Panc1 (cell line): ENCODE measurements at places on chromosomes 2 and 18.

- H3K4me1 ChIP-seq, result peaks cover 12% of the 10 kb centered on the region
- no peak overlapping the region for H3K4me3 ChIP-seq
- no peak overlapping the region for H3K27ac ChIP-seq
- DNase-seq, result no peak
- no peaks in the 10 kb centered on the region for H3K27me3 ChIP-seq
Measured at GRCh38 chr2:46719487-46719886, 196.1 kb downstream of the MCFD2 start.

GRCh38 chr2:226860087-226860486, 24.2 kb downstream of the RHBDD1 start:
- H3K4me1 ChIP-seq, result no peaks in the 10 kb centered on the region
- H3K27ac ChIP-seq, result no peak overlapping the region
- no peaks in the 10 kb centered on the region for H3K27me3 ChIP-seq
- no peak for DNase-seq
- H3K4me3 ChIP-seq, result no peak overlapping the region

GRCh38 chr2:229901819-229902218, 20.0 kb downstream of the TRIP12 start:
- H3K27me3 ChIP-seq, result no peaks in the 10 kb centered on the region
- no peak overlapping the region for H3K27ac ChIP-seq
- H3K4me1 ChIP-seq, result peaks cover 20% of the 10 kb centered on the region
- no peaks in the 10 kb centered on the region for H3K36me3 ChIP-seq
- H3K4me3 ChIP-seq, result no peak overlapping the region

DNA sequence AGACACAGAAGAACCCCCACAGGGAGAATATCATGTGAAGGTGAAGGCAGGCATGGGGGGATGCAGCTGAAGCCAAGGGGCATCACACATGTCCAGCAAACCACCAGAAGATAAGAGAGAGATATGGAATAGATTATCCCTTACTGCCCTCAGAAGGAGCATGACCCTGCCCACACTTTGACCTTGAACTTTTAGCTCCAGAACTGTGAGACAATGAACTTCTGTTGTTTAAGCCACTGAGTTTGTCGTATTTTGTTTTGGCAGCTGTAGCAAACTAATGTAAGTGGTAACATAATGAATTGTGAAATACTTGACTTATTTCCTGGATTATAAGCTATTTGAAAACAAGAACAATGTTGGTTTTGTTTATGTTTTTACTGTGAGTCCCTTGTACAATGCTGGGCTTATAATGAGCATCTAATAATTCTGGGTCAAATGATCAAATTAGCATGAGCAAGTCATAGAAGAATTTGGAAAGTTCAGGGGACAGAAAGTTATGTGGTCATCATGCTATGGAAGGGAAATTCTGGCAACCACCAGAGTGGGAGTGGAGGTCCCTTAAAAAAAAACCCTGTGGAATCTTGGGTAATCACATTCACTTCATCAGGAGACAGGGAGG, 541.0 kb upstream of the KLHL29 start:
- H3K4me1 ChIP-seq, result no peaks in the 10 kb centered on the region
- H3K36me3 ChIP-seq, result no peaks in the 10 kb centered on the region
- H3K27me3 ChIP-seq, result no peaks in the 10 kb centered on the region
- H3K4me3 ChIP-seq, result no peak overlapping the region
- no peak for DNase-seq
- no peak overlapping the region for H3K27ac ChIP-seq

DNA sequence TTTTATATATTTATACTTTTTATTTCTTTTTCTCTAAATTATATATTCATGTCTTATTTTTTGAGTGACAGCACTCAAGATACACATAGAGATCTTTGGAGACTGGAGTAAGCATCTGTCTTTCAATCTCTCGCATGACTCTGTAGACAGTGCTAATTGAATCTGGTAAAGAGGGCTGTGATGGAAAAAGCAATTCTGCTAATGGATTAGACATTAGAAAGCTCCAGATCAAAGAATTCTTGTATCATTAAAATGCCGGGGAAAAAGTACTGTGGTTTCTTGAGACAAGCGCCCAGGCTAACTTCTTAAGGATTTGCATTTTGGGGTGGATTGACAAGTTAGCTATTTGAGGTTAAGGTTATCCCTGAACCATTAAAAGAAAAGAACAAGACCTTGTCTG, 383.1 kb upstream of the TNP1 start:
- no peaks in the 10 kb centered on the region for H3K4me1 ChIP-seq
- H3K27ac ChIP-seq, result no peak overlapping the region
- no peak for DNase-seq
- no peaks in the 10 kb centered on the region for H3K27me3 ChIP-seq
- no peak overlapping the region for H3K4me3 ChIP-seq

GRCh38 chr2:70214365-70214764, 23.5 kb upstream of the C2orf42 start:
- no peak for DNase-seq
- no peak overlapping the region for H3K4me3 ChIP-seq
- H3K36me3 ChIP-seq, result peaks cover 47% of the 10 kb centered on the region

GRCh38 chr2:57828221-57828620, 218.4 kb upstream of the VRK2 start:
- no peaks in the 10 kb centered on the region for H3K36me3 ChIP-seq
- no peak overlapping the region for H3K27ac ChIP-seq
- no peak for DNase-seq
